ENCODE measurements at places on chromosomes 2 and 18.
A peak's percentile ranks its signal among the peaks of the same experiment; 100 is the strongest.

DNA sequence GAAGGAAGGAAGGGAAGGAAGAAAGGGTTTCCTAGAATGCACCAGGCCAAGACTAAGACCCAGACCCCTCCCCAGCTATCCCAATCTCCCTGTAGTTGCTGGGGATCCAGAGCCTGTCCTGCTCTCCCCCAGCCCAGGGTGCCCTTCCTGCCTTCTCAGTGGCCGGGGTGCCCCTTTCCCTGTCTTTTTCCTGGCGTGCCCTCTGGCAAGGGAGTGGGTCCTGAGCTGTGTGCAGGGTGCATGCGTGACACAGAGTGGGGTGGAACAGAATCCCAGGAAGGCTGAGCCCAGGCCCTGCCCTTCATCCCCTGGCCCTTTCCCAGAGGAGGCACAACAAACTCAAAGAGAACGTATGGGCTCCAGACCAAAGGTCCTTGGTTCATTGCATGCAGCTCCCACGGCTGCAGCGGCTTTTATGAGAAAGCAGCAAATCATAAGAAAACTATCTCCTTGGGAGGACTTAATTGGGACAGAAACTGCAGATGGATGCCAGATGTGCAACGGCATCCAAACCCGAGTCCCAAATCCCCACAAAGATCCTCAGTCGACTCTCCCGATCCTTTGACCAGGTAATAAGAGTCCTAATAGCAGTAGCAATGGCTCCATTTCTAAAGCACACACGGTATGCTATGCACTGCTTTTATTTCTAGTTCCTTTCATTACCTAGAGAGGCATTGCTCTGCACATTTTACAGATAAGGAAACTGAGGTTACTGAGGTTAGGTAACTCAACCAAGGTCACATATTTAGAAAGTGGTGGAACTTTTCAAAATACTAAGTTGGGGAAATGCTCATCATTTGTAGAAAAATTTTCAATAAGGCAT, 12.7 kb upstream of the ARID5A start:
- no peak for DNase-seq

GRCh38 chr2:159457589-159457988, 158.8 kb downstream of the BAZ2B start:
- no peak for DNase-seq

DNA sequence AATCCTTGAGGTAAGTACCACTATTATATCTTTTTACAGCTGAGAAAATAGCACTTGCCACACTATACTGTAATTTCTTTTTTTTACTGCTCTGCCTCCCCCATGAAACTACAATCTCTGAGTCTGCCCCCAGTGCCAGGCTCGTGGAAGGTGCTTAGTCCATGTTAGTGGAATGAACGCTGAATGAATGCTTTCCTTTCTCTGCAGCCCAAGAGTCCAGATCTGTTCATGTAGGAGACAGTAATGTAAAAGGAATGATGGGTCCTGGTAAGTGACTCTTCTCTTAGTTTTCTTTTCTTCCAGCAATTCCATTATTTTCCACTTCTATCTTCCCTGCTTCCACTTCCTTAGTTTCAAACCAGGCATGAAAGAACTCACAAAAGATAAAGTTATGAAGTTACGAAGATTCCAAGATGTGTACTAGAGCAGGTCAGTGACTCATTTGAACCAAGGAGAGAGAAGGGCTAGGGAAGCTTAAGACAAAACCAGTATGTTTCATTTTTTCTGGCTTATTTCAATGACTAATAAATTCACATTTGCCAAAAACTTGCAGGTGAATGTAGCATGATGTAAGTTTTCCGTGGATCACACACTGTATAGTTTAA, 46.0 kb downstream of the ARHGEF33 start:
- no peak for DNase-seq

- no peak for DNase-seq
Observed at GRCh38 chr18:837922-838321, 25.9 kb upstream of the YES1 start.

- DNase-seq = no peak
Observed at GRCh38 chr2:10047616-10048500, 4.5 kb downstream of the KLF11 start.

GRCh38 chr2:26577442-26578112, 63.6 kb downstream of the CIB4 start:
- peak; percentile 31 for DNase-seq

- no peak for DNase-seq
Observed at GRCh38 chr2:236728916-236729670, 159.5 kb downstream of the ACKR3 start.

- no peak for DNase-seq
Observed at GRCh38 chr2:132876745-132877391, 206.9 kb upstream of the LYPD1 start.

DNA sequence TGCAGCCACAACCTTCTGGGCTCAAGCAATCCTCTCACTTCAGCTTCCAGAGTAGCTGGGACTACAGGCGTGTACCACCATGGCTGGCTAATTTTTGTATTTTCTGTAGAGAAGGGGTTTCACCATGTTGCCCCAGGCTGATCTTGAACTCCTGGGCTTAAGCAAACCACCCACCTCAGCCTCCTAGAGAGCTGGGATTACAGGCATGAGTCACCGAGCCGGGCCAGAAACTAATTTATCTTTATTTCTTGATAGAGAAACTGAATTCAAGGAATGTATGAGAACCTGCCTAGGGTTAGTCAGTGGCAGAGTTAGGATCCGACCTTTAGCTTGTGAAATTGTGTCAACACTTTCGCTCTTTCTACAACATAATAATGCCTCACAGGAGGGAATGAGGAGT, 19.3 kb upstream of the ITGAV start:
- no peak for DNase-seq

- no peak for DNase-seq
Observed at GRCh38 chr2:203710952-203711351, 4.5 kb downstream of the CD28 start.

GRCh38 chr2:238388794-238389193, 37.9 kb upstream of the ASB1 start:
- no peak for DNase-seq

GRCh38 chr2:161991991-161992390, 82.0 kb downstream of the DPP4 start:
- no peak for DNase-seq

DNA sequence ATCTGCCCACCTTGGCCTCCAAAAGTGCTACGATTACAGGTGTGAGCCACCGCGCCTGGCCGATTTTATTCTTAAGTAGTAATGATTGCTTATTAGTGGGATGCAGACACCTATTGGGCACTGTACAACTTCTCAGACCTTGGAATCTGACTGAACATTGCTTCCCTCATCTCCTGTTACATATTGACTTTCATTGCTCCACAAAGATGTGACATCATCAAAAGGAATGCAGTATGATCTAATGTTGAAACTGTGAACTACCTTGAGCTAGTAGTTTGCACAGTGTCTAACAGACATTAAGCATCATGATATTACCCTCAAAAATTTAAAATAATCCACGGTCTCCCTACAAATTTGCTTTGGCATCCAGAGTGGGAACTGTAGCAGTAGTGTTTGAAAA, 109.8 kb upstream of the SIX2 start:
- no peak for DNase-seq

GRCh38 chr2:107807988-107808387, 18.7 kb upstream of the RGPD4 start:
- DNase-seq = no peak

GRCh38 chr18:38362286-38362792, 796.7 kb upstream of the CELF4 start:
- DNase-seq = no peak

- no peak for DNase-seq
Observed at GRCh38 chr2:221480163-221480562, 91.9 kb downstream of the EPHA4 start.

DNA sequence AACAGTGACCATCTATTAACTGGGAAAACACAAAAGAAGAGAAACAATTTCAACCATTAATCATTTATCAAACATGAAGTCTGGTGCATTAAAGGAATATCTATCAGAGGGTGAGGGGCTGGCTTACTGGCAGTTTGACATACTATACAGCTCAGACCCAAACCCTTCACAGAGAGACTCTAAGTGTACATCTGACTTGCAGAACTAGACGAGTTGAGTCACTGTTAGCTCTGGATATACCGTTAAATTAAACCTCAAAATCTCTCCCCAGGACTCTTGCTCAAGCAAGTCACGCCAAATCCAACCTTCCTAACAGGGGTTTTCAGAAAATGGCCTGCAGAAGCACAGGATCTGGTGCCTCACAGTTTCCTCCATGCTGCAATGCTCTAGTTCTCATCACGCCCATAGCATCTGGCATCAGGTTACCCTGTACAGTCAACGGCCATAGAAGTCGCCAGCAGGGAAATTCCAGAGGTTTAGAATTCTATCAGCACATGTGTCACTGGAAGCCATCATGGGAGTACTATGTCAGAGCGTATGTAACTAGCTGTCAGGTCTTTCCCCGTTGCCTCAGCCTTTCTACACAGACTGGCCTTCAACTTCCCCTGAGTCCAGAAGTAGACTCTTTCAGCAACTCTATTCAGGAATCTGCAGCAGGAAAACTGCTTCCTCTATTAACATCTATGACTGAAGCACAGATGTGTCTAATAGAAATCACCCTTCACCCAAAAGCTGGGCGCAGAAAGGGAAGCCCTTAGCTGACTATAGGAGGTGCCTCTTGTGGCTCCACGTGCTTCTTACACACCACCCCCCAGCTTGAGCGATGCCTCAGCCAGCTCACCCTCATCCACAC, 9.3 kb downstream of the TGOLN2 start:
- no peak for DNase-seq

- DNase-seq = no peak
Observed at GRCh38 chr2:105683011-105683492, 61.7 kb upstream of the NCK2 start.

GRCh38 chr2:20999906-21000645, 43.8 kb downstream of the APOB start:
- DNase-seq = no peak

DNA sequence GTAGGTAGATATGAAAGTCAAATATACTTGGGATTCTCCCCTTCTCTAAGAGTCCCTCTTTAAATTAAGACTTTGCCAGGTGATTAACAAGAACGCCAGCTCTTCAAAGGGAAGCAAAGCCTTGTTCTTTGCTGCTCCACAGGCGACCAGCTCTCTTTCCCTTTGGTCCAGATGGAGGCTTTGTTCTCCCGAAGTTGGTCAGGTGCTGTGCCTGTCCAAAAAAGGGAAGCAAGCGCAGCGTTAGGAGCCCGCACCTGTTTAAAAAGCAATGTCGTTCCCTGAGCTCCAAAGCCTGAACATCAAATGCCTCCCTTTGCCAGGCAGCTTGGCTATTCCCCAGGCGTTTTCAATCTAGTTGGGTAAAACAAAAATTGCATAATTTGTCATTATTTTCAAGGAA, 1913.1 kb upstream of the PIK3C3 start:
- no peak for DNase-seq

DNA sequence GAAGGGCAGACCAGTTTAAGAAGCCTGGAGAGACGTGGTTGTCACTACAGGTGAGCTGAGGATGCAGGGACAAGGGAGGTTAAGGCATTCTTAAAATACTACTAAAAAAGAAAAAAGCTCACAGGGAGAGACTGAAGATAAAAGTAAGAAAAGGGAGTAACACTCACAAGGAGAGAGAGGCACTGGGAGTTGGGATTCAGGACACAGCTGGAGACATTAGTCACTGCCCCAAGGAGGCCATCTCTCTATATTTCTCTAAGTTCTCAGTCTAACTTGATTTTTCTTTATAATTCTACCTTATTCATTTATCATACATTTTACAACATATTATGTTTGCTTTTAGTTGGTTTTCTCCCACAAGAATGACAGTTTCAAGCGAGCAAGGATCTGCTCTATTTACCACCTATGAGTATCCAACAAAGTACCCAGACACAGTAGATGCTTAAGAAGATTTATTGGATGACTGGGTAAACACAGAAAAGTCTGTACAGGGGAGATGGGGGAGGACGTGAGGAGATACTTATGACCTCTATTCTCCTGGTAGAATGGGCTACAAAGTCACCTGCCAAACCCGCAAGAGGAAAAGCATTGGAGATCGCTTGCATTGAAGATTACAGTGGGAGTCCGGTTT, 2.2 kb downstream of the SERPINE2 start:
- DNase-seq = no peak

GRCh38 chr2:173652767-173653431, 298.2 kb downstream of the CDCA7 start:
- DNase-seq = no peak

DNA sequence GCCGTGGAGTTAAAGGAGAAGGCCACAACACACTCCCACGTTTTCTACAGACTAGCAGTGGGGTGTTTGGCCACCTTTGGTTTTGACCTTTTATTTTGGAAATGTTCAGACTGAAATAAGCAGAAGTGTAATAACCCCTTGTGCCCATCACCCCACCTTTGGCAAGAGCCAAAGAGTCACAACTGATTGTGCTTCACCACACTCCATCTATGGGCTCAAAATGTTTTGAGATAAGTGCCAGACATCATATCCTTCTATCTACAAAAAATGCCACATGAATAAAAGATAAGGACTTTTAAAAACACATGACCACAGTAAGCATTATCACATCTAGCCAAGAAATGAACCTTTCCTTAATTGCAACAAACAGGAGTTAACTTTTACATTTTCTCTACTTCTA, 9.9 kb upstream of the GPR35 start:
- no peak for DNase-seq

GRCh38 chr18:55778788-55779690, 191.0 kb upstream of the TCF4 start:
- no peak for DNase-seq

DNA sequence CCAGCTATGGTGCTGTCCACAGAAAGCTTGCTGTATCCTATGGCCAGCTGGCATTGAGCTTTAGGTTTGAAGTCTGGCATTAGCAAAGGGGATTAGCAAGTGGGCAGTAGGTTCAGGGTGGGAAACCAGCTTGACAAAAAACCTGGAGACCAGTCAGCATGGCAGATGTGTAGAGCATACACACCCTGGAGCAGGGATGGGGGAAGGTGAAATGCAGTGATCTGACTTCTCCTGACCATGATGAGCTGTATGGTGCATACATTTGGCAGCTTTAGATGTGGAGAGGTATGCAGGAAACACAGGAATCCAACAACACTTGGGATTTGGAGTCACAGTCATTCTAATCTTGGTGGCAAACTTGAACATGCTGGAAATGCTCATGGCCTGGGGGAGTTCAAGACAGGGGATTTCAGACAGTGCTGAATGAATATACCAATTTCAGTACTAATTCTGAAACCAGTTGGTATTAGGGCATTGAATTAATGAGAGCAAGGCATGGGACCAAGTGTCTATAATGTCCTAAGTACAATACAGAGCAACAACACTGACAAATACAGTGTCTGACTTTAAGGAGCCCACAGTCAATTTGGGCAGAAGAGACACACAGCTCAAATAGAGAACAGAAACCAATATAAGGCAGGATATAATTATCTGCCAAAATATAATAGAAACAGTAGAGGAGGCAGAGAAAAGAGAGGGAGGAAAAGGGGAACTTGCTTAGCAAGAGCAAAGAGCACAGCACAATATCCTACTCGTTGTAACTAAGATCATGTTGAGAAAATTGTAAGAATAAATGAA, 11.8 kb downstream of the ARHGAP15 start:
- no peak for DNase-seq

DNA sequence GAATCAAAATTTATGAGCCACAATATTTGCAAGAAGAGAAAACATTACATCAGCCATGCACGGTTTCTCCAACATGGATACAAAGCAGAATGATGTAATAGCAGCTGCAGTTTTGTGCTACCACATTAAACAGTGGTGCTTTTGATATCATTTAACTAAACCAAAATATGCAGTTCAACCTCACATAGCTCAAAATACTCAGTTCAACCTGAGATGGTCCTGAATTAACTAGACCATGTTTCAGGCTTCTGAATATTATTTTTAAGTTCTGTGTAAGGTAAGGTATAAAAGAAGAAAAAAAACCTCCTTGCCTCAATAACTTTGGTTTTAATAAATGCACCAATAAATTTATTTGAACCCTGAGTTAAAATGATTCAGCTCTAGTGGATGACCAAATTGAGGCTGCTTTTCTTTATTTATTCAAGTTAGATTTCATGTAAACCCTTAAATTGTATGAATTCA, 18.8 kb upstream of the TSPYL6 start:
- DNase-seq = no peak

Measured in T follicular helper cell (primary cell).